ENCODE measurements at places on chromosomes 7 and 10.

DNA sequence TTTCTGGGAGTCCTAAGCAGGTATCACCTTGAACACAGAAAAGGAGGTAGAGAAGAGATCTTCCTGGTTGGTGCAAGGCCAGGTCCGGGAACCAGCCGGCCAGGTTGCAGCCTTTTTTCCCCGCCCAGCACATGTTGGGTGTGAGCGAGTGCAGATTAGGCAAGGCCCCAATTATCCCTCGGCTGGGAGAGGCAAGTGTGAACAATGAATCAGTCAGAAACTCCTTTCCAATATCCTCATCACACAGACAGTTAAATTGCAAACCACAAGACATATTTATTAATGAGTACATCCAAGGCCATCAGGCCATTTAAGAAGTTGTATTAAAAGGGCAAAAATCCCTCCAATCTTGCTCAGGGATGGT lies 115.0 kb upstream of the AFAP1L2 start:
- DNase-seq: peak; percentile 26

- peak; percentile 34 for DNase-seq
Observed at GRCh38 chr7:27873981-27874957, 134.3 kb downstream of the TAX1BP1 start.

GRCh38 chr7:131726031-131726430 lies 169.6 kb upstream of the PODXL start:
- DNase-seq: no peak

DNA sequence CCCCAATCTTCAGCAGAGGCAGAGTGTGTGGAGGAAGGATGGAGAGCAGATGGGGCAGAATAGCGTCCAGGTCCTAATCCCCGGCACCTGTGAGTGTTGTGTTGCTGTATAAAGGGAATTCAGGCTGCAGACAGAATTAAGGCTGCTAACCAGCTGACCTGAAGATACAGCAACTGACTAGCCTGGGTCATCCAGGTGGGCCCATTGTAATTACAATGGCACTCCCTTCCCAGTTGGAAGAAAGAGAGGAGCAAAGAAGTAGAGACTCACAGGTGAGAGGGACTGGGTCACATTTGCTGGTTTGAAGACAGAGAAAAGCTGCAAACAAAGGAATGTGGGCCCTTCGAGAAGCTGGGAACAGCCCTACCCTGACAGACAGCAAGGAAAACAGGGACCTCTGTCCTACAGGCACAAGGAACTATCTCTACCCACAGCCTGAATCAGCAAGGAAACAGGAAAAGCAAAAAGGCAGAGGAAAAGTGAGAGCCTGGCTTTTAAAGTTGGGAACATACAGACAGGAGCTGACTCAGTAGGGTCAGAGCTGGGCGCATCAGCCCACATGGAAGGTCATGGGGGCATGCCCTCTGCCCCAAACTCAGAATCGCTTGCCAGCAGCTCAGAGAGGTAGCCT lies 11.6 kb upstream of the TMEM72 start:
- DNase-seq: no peak

- peak; percentile 84 for DNase-seq
Observed at GRCh38 chr10:84296091-84296981, 32.1 kb upstream of the CCSER2 start.

DNA sequence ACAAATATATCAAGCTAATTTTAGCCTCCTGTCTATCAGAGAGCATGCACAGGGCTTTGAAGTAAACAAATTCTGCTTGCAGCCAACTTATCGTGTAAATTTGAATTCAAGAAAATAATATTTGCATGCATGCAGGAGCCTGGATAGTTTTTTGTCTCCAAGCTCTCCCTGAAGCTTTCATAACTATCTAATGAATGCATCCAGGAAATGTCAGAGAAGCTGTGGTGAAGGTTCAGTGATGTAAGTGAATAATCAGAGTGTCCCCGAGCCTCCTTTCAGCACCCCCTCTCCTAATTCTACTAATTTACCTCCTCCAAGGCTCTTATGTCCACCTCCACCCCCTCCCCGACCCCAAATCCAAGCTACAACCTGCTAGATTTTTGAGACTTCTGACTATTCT lies 172.0 kb upstream of the ZNF32 start:
- DNase-seq: no peak

DNA sequence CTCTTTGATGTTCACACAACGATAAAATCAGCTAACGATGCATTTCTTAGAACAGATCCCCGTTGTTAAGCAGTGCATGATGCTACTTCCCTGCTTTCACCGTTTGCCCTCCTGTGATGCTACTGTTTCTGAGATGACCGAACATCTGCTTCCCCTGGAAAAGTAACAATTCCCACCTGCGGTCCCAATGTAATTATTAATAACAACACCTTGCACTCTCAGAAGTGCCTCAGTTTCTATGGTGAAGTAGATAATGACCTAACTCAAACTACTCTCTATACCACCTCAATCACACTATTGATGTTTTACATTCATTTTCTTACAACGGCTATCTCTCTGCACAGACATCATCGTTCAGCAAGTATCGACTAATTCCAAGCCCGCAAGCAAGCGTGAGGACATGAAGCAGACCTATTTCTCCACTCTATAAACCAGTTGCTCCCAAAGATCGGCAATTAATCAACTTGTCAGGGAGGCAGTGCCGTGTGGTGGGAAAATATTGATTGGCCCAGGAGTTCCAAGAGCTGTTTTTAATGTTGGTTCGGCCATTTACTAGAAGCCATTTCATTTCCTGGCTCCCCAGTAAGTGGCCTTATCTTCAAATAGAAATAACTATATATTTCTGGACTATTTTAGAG lies 42.7 kb downstream of the FAM107B start:
- no peak for DNase-seq

DNA sequence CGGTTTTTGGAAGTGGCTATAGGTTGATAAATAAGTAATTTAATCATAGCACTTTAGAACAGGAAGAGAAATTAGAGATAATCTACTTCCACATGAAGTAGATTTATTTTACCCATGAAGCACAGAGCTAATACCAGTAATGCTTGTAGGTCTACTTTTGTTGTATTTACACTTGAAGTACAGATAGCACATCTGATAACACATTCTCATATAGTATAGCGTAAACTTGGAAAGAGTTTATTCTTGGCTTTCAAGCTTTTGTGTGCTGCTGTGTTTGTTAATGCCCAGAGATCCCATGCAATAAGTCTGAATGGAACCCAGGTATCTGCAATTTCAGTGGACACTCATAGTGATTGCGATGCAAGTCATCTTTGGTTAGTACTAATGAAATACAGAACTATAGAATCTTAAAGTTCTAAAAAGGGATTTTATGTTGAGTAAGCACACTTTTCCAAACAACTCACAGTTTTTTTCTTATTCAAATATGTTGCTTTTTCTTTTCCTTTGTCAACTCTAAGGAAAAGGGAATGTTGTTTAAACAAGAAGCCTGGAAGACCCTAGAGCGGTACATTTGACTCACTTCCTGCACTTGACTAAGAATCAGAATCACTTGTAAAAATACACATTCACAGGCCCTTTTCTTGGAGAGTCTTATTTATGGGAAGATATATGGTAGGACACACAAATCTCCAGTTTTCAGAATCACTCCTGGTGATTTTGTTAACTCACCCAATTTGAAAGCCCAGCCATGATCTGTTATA lies 105.8 kb downstream of the GNAI1 start:
- peak; percentile 23 for DNase-seq

Data from fibroblast of lung (primary cell).